ENCODE measurements at places on chromosomes 6 and 20.
A peak's percentile ranks its signal among the peaks of the same experiment; 100 is the strongest.

DNA sequence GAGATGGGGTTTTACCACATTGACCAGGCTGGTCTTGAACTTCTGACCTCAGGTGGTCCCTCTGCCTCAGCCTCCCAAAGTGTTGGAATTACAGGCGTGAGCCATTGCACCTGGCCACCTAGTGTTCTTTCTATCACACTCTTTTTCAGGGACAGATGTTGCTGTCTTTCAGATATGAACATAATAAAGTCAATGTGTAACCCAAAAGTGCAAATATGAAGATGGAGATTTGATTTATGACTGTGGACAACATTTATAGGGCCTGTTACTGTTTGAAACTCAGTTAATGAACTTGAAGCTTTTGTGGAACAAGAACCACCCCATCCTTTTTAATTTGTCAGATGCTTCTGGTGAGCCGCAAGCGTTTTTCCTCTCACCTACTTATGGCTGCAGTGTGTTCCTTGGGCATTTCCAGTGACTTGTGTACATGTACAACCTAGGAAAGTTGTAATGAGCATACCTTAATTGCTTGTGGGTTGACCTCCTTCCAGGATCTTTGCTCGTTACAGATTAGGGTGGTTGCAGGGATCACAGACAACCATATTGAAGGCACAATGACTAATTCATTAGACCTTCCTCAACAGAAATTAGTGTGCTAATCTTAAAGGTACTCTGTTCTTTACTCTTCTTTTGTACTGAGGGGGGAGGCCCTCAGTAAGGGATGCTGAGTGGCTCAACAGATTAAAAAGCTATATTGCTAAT, 6.8 kb downstream of the TBPL1 start:
- no peak for DNase-seq

- no peak for DNase-seq
Observed at GRCh38 chr6:75224303-75224926, 18.6 kb upstream of the COL12A1 start.

GRCh38 chr6:100493206-100493888, 28.6 kb upstream of the SIM1 start:
- DNase-seq, result no peak

DNA sequence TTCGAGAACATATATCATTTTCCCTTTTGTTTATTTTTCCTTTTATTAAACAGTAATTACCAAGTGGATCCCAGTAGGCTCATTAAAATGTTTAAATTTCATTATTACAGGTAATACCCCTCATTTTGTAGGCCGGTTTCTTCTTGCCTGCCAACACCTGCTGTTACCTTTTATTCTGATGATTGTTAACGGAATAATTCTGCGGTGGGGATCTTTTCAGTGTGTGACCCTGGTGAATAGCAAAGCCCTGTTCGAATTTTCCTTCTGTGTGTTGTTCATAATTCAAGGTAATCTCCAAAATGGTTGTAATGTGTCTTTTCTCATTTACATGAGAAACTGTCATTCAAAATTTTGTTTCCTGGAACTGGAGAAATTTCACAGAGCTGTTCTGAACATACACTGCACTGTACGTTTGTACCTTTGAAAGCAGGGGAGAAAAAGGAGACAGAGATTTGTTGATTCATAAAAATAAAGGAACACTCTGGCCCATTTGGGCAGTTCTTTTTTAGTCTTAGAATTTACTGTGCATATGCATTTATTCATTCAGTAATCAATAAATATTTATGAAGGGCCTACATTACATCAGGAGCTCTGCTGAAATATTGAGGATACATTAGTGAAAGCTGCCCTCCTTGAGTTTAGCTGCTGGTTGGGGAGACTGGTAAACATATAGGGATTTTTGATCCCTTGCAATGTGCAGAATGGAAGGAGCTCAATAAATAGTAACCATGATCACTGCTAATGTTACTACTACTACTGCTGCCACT, 502.0 kb downstream of the QKI start:
- no peak for DNase-seq

DNA sequence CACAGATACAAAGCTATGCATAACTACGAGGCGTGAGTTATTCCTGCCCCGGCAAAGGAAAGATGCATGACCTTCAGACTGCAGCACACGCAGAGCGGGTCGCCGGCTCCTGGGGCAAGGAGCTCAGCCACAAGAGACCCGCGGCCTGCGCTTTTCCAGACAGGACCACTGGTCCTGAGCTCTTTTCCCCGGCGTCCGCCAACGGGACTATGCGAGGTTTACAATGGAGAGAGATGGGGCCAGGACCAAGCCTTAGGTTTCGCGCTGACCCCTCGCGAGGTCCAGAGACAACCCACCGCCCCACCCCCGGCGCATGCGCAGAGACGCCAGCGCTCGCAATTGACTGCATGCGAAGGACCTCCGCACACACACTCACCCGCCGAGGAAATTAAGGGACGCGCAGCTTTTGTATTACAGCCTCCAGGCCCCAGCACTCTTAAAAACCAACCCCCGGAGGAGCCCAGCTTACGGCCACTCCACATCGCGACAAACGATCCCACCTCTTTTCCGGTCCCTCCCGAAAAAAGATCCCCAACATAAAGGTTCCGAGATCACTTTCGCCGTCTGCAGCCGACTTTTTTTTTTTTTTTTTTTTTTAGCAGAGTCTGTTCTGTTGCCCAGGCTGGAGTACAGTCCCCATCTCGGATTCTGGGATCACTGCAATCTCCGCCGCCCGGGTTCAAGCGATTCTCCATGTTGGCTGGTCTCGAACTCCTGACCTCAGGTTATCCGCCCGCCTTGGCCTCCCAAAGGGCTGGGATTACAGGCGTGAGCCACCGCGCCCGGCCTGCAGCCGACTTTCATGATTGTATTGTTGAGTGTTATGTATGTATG, at the start of gene COQ3:
COQ3 (minus strand) TSS at position 498 of the 834 bp plus-strand sequence; CDS start at position 482, 16 bp downstream.
- peak; percentile 47 for DNase-seq

- no peak for DNase-seq
Observed at GRCh38 chr6:74834967-74835366, 370.9 kb downstream of the COL12A1 start.

DNA sequence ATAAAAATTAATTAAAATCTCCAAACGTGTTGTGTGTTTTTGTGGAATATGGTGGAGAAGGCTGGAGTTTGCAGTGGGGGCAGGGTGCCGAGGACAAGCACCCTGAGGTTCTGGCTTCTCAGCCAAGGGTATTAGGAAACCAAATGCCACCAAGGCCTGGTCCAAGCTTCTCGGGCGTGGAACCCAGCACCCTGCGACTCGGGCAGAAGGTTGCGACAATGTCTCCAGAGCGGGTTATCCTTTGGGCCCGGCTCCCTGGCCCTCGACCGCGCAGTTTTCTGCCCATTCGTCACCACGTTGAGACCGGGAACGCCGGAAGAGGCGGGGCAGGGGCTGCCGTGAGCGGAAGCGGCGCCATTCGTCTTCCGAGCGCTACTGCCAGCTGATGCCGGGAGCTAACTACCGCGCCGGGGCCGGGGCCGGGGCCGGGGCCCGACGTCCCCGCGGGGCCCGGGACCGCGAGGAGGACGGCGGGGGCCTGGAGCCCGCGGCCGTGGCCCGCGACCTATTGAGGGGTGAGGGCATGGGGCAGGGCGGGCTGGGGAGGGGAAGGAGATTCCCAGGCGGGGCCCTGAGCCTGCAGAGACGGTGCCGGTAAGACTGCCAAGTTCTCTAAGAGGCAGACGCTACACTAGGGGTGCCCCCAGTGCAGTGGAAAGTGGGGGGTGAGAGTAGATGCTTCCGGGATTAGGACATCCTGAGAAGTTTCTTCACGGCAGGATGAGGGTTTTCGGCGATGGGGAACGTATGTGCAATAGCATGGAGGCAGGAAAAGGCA, at the start of gene RRP36:
RRP36 (plus strand) TSS at position 354 of the 778 bp plus-strand sequence; CDS start at position 386, 32 bp downstream.
- peak; percentile 57 for DNase-seq

DNA sequence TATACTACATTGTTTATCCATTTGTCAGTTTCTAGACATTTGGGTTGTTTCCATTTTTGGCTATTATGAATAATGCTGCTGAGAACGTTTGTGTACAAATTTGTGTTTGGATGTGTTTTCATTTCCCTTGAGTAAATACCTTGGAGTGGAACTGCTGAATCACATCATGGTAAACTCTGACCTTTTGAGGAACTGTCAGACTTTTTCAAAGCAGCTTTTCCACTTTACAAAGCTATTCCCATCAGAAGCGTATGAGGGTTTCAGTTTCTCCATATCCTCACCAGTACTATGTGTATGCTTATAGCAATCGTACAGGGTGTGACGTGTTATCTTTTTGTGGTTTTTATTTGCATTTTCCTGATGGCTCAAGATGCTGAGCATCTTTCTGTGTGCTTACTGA, 103.7 kb downstream of the MYO6 start:
- DNase-seq, result no peak

DNA sequence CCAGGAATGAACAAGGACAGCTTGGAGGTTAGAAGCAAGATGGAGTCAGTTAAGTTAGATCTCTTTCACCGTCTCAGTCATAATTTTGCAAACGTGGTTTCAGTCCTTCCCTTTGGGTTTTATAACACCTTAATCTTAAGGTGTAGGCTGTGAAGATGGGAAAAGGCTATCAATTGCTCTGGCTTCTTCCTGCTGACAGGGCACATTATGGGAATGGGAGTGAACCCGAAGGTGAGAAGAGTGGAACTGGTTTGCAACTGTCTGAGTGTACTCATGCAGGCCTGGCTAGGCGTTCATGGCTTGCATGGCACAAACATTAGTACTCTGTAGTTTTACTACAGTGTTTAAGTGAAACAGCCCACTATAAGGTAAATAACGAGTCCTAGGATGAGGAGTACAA, 9.4 kb downstream of the TAF8 start:
- no peak for DNase-seq

- DNase-seq, result peak; percentile 16
Observed at GRCh38 chr6:33926451-33926850, 122.6 kb upstream of the MLN start.

GRCh38 chr20:57959018-57959417, 249.2 kb upstream of the PMEPA1 start:
- DNase-seq, result no peak

GRCh38 chr20:58389324-58389967, 417 bp downstream of the VAPB start:
- no peak for DNase-seq

DNA sequence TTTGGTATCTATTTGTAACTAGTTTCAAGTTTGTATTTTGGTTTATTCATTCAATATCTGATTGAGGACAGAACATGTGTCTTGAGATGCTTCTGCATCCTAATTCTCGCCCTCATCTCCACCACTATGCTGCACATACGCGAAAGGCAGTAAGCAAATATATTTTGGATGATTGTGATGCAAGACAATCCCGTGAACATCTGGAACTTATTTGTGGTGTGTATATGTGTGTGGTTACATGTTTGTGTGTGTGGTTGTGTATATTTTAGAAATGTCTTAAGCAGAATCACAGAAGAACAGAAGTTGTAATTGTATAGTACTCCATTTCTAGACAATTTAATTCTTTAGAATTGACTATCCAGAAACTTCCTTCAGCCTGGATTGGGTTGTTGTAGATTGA, 35.1 kb upstream of the RNF144B start:
- no peak for DNase-seq

- DNase-seq, result no peak
Observed at GRCh38 chr6:143675382-143675900, 2.3 kb upstream of the PHACTR2 start.

DNA sequence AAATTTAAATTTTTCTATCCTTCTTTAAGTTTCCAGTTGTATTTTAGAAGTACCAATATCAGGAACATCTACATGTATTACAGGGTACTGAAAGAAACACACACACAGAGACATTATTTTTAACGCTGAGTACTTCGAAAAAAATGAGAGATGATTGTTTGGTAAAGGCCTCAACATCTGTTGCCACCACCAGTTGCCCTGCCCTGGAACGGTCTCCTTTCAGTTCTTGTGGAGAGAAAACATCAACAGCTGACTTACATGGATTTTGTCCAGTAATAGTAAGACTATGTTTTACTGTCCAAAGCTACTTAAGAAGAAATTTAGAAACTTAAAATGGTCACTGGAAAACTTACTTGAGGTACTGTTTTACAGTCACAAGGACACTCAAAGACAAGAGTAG, 16.7 kb downstream of the HMGCLL1 start:
- DNase-seq, result no peak

- no peak for DNase-seq
Observed at GRCh38 chr20:54127855-54128574, 45.8 kb downstream of the CYP24A1 start.

DNA sequence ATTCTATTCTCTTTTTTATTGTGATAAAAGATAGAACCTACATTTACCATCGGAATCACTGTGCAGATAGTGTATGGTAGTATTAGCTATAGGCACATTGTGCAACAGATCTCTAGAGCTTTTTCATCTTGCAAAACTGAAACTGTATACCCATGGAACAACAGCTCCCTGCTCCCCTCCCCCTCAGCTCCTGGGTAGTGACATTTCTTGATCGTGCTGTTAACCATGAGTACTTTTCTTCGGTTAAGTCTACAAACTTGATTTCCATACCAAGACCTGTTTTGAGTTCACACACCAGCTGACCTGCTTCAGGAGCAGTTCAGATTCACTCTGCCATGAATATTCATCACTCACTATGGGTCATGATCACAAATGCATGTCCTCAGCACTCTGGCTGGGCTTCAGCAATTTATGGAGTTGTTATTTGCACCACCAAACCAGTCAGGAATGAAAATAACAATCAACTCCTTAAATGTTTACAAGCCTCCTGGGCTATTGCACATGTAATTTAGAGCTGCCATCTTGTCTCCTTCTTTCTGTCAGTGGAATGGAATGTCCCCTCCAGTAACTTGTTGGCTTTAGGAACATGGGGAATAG, 32.8 kb downstream of the PRDM1 start:
- no peak for DNase-seq
